ENCODE measurements at places on chromosomes 6 and 20. TPM values are rescaled to one million over a fixed set of nuclear protein-coding genes. Genes with fewer than 3 reads are reported as not detected.

TFAP2A gene
- 16.9 TPM for total RNA-seq

NUS1 gene
- 28.9 TPM for total RNA-seq

HLA-DOA gene
- not detected for total RNA-seq

SYCP2L gene
- total RNA-seq, result 3.3 TPM

BTN1A1 gene
- 0.03 TPM for total RNA-seq

WFDC10B gene
- not detected for total RNA-seq

FKBP5 gene
- 34.4 TPM for total RNA-seq

CRISP3 gene
- total RNA-seq, result not detected

SLC12A5 gene
- total RNA-seq, result 15.1 TPM

COL11A2 gene
- 0.92 TPM for total RNA-seq

OPRM1 gene
- total RNA-seq, result not detected
